Stimulated activated CD4-positive, alpha-beta T cell treated with anti-CD3 and anti-CD28 coated beads, Interleukin-15, amount 100 ng/mL, for 1 hour (primary cell): ENCODE measurements at places on chromosomes 4 and X.

- no peak for DNase-seq
Measured at GRCh38 chrX:9606971-9607370, 142.1 kb downstream of the TBL1X start.

GRCh38 chr4:80913381-80913780 is 117.1 kb upstream of the BMP3 start:
- no peak for DNase-seq

- DNase-seq, result no peak
Measured at GRCh38 chr4:183493246-183493645, 11.6 kb upstream of the ING2 start.

DNA sequence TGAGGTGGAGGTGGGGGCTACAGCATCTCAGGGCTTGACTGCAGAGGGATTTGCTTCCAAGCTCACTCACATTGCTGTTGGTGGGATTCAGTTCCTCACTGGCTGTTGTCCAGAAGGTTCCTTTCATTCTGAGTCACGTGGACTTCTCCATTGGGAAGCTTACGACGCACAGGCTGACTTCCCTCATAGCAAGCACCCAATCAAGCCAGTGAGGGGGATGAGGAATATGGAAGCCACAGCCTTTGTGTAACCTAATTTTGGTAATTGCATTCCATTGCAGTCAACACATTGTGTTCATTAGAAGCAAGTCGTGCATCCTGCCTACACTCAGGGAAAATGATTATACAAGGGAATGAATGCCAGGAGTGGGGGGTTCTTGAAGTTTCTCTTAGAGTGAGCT is 32.7 kb upstream of the MXRA5 start:
- no peak for DNase-seq

DNA sequence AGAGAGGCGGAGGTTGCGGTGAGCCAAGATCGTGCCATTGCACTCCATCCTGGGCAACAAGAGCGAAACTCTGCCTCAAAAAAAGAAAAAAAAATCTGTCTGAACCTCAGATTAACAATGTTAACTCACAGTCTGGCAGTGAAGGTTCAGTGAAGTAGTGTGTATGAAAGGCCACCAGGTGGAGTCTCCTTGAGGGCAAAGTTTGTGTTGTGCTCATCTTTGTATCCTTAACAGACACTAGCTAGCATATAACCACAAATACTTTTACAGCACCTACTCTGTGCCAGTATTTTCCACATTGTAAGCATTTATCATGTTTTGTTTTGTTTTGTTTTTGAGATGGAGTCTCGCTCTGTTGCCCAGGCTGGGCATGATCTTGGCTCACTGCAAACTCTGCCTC is 46.0 kb upstream of the MGST2 start:
- DNase-seq, result no peak

- no peak for DNase-seq
Measured at GRCh38 chr4:6476893-6477292, 4.5 kb upstream of the PPP2R2C start.

GRCh38 chrX:139566981-139567380 is 36.4 kb downstream of the F9 start:
- DNase-seq, result no peak

DNA sequence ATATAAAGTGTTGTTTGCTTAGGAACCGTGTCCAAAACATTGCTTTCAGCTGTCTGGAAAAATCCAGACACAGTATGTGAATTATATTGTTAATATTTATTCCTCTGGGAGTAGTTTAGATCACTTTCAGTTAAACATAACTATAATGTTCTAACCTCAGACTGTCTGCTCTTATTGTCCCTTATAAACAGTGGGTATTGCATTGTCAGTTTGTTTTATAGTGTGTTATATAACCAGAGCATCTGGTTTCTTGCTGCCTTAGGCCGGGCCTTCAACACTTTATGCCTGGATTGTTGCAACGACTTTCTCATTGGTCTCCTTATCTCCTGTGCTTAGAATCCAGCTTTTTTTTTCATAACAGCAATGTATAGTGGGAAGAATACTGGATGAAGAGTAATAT is 26.4 kb downstream of the ATG4A start:
- no peak for DNase-seq

- no peak for DNase-seq
Measured at GRCh38 chrX:9134366-9134765, 100.4 kb upstream of the FAM9B start.

GRCh38 chr4:20572976-20573375 is 127.3 kb upstream of the PACRGL start:
- DNase-seq, result no peak

DNA sequence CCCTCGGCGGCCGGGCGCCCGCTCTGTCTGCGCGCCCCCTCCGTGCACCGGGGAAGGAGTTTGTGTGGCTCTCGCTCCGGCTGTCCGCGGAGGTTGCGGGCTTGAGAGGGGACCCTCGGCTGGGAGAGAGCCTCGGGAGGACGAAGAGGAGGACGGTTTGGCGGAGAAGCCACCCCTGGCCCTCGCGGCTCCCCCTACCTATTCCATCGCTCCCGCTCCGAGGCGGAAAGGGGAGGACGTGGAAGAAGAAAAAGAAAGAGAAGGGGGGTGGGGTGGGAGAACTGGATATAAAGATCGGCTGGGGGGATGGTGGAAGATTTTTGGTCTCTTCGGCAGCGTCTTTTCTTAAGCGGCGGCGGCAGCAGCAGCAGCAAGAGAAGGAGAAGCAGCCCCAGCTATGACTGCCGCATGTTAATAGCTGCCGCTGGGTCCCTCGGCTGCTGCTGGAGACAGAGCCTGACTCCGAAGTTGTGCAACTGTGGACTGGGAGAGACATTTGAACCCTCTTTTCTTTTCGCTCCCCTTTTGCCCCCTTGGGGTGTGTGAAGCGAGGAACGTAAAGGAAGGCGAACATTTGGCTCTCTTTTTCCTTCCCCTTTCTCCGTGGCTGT is 895 bp downstream of the ADGRL3 start:
- no peak for DNase-seq

DNA sequence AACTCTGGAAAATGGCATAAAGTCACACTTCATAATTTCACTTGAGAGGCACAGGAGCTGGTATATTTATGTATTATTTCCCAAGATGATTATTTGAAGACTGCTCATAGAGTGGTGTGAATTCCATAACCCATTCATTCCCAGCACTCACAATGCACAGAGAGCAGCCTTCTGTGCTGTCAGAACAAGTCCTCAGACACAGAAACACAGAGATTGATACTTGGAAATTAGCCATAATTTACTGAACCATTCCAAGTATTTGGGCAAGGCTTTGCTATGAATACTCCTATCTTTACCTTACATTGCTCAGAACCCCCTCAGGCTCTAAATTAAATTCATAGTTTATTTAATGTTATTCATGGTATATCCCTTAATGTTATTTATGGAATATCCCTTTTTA is 53.6 kb downstream of the PABPC4L start:
- no peak for DNase-seq
